GM23248 (cell line): ENCODE measurements at places on chromosomes 2 and 18. TPM values are rescaled to one million over a fixed set of nuclear protein-coding genes. Genes with fewer than 3 reads are reported as not detected.

The C1QL2 gene
- not detected in 2 replicates for total RNA-seq

The SERPINB12 gene
- total RNA-seq: not detected in 2 replicates

The RAB6C gene
- total RNA-seq: not detected in 2 replicates

The KRTCAP3 gene
- total RNA-seq: not detected in 2 replicates

The ZSWIM2 gene
- total RNA-seq: not detected in 2 replicates

The SULT1C4 gene
- not detected in 2 replicates for total RNA-seq

The FBXO15 gene
- 0.22 TPM in 1 of 2 replicates, not detected in the other for total RNA-seq

The GPBAR1 gene
- total RNA-seq: not detected in 2 replicates

The TEKT4 gene
- total RNA-seq: not detected in 2 replicates

The FABP1 gene
- not detected in 2 replicates for total RNA-seq

The MYL1 gene
- not detected in 2 replicates for total RNA-seq

The RGPD8 gene
- total RNA-seq: 11.6 and 16.8 TPM in 2 replicates

The STAT4 gene
- total RNA-seq: 1.5 and 3.2 TPM in 2 replicates

The FOXD4L1 gene
- total RNA-seq: not detected in 2 replicates

The CD8B gene
- total RNA-seq: not detected in 2 replicates

The IL36RN gene
- total RNA-seq: not detected in 2 replicates

The DHRS9 gene
- total RNA-seq: not detected in 2 replicates

The CAPN13 gene
- not detected in 2 replicates for total RNA-seq

The MAPK4 gene
- 0.22 TPM in 1 of 2 replicates, not detected in the other for total RNA-seq

The SERPINB2 gene
- 6.1 and 13.0 TPM in 2 replicates for total RNA-seq

The IL1RL1 gene
- not detected in 2 replicates for total RNA-seq

The IGFBP5 gene
- 117 TPM in 2 replicates for total RNA-seq

The CXCR1 gene
- total RNA-seq: not detected in 2 replicates

The CCDC141 gene
- total RNA-seq: not detected in 2 replicates
